ENCODE measurements at places on chromosomes 4 and X.

- no peak for DNase-seq
These were observed 500 bp downstream of the CDX4 start for GRCh38 chrX:73447311-73447794.

GRCh38 chr4:766152-766515 is 59.8 kb downstream of the CPLX1 start:
- DNase-seq = no peak

DNA sequence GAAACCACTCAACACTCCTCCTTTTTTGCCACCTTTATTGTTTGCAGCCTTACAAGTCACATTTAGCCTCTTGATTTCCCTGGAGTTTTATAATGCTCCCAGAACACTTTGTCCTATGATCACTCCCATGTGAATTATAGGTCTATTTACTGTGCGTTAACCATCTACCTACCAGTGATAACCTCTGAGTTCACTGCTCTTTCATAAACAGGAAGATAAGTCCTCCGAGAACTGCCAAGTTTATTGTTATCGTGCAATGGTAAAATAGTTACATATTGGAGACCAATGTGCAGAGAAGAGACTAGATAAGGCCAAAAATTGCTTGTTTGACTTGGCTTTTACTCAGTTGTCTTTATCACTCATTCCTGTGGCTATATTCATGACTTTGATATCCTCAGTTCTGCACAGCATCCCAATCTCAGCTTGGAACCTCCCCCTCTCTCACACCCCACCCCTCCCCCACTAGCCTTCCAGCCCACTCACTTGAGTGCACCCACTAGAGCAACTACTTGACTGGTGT is 12.9 kb upstream of the NUDT9 start:
- no peak for DNase-seq

DNA sequence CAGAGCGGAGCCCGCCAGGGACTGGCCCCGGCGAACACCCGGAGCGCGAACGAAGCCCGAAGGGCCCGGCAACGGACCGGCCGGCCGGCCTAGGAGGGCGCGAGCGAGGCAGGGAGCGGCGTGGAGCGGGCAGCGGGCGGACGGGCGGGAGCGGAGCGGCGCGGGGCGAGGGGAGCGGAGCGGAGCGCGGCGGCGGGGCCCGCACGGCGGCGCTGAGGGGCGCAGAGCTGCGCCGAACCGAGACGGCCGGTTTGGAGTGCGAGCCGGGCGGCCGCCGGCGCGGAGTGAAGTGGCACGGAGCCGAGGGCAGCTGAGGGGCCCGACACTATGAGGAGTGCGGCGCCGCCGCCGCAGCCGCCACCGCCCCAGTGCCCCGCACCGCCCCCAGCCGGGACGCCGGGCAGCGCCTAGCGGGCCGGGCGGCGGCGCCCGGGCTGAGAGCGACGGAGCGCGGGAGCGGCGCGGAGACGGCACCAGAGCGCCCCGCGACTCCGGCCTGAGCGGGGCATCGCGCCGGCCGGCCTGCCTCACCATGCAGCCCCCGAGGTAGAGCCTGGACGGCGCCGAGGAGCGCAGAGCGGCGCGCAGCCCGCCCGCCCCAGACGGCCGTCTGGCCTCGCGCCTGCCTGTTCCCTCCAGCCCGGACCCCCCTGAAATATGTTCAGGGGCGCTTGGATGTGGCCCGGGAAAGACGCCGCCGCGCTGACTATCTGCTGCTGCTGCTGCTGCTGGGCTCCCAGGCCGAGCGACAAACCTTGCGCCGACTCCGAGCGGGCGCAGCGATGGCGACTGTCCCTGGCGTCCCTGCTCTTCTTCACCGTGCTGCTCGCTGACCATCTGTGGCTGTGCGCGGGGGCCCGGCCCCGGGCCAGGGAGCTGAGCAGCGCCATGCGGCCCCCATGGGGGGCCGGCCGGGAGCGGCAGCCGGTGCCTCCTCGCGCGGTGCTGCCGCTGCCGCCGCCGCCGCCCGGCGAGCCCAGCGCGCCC is 793 bp downstream of the NALF2 start:
- DNase-seq = no peak

GRCh38 chrX:91079342-91080114 is 355.1 kb upstream of the PABPC5 start:
- no peak for DNase-seq

- DNase-seq = no peak
These were observed 1840.1 kb downstream of the PCDH7 start for GRCh38 chr4:32560306-32560705.

- no peak for DNase-seq
These were observed 78.8 kb upstream of the PLAC1 start for GRCh38 chrX:134737061-134737460.

GRCh38 chr4:25818371-25818871 is 44.4 kb downstream of the SEL1L3 start:
- no peak for DNase-seq

DNA sequence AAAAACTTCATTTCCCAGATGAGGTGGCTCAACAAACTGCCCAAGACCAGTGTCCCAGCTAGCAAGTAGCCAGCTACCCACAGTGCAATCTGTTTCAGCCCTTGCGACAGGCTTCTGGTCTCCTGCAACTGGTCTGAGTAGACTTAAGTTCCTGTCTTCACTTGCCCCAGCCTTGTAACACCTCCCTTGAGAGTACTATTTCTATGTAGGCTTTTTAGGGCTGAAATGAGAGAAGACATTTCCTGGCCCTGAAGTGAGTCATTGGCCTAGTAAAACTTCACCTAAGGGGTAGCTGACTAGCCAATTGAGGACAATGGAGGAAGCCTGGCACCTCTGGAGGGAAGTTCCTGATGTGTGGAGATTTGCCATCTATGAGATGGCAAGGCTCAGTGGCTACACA is 80.1 kb upstream of the STIM2 start:
- no peak for DNase-seq

GRCh38 chr4:113122066-113122465 is 72.6 kb downstream of the ANK2 start:
- no peak for DNase-seq

DNA sequence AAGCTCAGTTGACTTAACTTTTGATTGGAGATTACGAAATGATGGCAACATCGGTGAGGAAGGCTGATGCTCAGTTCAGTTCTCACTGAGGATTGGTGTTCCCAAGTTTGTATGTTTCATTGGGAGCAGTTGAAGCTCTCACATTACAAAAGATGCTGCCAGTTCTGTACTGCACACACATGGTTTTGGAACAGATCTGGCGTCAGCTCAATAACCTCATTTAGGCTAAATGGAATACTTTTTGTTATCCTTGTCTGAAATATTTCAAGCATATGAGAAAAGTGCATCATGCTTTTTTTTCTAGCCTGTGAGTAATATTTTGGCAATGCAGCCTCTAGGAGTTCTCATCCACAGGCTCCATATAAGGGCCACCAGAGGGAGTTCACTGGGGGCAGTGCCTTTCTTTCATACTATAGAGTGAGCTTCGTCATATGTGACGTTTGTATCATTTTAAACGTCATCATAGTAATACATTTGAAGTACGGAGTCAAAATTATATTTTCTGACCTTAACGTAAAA is 4.1 kb downstream of the ENPEP start:
- DNase-seq = no peak

DNA sequence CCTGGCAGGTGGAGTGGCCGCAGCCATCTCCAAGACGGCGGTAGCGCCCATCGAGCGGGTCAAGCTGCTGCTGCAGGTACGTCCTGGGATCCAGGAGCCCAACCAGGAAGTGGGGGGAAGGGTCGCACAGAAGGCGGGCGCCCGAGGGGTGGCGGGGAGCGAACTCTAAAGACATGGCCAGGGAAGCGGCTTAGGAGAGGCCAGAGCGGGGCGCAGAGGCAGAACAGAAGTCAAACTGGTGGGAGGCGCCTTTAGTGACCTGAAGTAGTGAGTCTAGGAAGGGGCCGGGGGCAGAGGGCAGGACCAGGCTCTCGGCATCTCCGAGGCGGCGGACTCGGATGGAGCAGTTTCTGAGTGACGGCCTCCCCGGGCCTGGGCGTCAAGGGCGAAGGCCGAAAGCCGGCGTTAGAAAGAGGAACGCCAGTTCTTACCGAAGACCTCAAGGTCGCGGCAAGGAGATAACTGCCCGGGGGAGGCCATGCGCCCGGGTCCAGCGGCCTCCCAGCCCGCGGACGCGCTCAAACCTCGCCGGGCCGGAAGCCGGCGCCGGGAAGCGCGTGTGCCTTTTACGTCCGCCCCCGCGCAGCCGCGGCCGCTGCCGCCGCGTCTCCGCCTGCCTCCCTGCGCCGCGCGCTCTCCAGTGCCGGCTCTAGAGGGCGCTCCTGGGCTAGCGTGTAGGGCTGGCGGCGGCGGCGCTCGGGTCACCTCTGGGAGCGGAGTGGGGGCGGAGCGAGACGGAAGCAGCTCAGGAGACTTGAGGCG is 488 bp downstream of the SLC25A5 start:
- peak; percentile 85 for DNase-seq

- no peak for DNase-seq
These were observed 294.8 kb downstream of the TENM3 start for GRCh38 chr4:182538031-182538430.

- no peak for DNase-seq
These were observed 64.0 kb upstream of the ACSL1 start for GRCh38 chr4:184889666-184890335.

GRCh38 chr4:74418063-74418670 is 26.8 kb upstream of the AREG start:
- DNase-seq = no peak

DNA sequence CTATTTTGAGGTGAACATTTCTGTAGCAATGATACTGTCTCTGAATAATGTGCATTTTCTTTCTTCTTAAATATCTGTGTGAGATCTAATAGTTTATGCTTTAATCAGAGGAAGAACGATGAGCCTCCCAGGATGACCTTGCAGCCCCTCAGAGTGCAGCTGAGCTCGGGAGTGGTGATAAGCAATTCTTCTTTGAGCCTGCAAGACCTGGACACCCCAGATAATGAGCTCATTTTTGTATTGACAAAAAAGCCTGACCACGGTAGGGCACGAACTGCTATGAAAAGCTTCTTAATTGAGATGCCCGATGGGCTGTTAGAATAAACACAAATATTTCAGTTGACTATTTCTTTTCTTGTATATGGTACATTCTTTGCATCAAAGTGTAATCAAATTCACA is 105.0 kb upstream of the ANXA3 start:
- DNase-seq = no peak

GRCh38 chrX:118847676-118848075 is 24.1 kb downstream of the ZCCHC12 start:
- no peak for DNase-seq

GRCh38 chr4:147928400-147928799 is 196.5 kb downstream of the ARHGAP10 start:
- DNase-seq = no peak

- DNase-seq = no peak
These were observed 20.9 kb downstream of the SGMS2 start for GRCh38 chr4:107845681-107846080.

DNA sequence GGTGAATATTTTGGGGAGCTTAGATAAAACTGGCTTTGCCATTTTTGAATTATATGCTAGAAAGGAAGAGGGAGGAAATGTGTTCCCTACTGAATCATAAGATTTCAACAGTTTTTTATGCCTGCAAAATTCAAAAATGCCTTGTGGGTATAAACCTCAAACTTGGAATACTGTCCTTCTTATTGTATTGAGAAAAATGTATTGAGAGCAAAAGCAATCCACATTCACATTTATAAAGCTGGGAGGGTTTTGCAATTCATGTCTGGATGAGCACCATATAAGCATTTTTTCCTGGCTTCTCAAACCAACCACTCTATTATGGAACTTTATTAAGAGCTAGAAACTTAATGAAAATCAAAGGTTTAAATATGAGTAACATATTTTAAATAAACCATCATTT is 289.8 kb downstream of the PCDH7 start:
- DNase-seq = no peak

GRCh38 chr4:65747386-65747785 is 77.1 kb upstream of the EPHA5 start:
- DNase-seq = no peak

DNA sequence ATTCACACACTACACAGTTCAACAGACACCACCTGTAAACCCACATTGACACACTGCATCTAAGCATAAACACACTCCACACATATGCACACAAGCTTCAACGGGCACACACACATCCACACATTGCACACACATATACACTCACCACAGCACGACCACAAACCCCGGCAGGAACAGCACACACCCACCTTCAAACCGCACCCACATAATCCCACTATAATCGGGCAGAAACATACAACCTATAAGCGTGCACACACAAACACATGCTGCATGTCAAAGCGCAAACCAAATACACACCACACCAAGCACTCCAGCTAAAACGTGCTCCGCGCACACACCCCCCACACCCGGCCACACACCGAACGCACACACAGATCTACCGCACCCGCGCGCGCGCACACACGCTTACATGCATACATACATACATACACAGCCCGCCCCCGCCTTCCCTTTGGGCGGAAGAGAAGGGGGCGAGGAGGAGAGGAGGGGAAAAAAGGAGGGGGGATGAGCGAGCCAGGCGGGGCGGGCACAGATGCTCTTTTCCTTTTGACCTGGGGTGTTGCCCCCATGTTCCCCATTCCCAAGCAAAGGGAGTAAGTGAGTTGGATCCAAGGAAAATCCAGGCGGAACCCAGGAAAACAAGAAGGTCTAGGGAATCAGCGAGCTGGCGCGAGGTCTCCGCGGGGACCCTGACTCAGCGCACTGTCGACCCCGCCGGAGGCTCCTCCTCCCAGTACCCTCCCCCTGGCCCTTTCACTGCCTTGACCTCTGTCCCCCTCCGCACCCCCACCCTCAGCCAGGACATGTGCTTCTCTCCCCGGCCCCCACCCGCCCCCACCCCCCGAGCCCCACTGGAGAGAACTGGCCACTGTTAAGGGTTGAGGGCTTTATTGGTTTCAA is 9.9 kb downstream of the ARHGAP36 start:
- DNase-seq = no peak

GRCh38 chrX:130625386-130625785 is 223.6 kb downstream of the RBMX2 start:
- DNase-seq = no peak

- DNase-seq = no peak
These were observed 12.3 kb downstream of the MSX1 start for GRCh38 chr4:4871573-4872313.

DNA sequence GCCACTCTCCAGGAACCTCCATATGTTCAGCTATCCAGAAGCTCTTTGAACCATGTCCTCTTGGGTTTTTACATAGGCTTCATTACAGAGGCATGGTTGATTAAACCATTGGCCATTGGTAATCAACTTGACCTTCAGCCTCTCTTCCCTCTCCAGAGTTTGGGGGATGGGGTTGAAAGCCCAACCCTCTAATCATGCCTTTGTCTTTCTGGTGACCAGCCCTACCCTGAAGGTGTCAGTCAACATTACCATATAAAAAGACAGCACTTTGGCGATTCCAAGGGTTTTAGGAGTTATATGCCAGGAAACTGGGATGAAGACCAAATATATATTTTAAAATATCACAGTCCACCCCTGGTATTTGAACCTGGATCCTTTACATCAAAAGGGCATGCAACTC is 222.5 kb downstream of the CHIC1 start:
- no peak for DNase-seq

- no peak for DNase-seq
These were observed 52.6 kb upstream of the PDHA1 start for GRCh38 chrX:19291086-19291485.
